ENCODE measurements at places on chromosomes 11 and 22.
A peak's percentile ranks its signal among the peaks of the same experiment; 100 is the strongest.

DNA sequence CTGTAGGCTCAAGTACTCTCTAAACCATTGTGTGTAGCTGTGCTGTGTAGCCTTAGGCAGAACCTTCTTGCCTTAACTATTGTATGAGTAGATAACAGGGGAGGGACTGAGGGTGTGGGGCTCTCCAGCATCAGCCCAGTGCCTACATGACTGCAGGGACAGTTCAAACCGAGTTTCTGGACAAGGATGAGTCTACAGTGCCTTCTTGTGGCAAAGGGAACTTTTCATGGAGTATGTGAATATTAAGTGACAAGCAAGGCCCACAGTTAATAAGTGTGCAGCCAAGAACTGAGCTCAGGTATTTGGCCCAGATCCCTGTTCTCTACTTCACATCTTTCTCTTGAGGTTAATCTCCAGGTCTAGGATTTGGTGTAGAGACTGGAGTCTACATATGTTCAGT, 424.4 kb upstream of the LARGE1 start:
- DNase-seq, result no peak
- no peaks in the 10 kb centered on the region for H3K36me3 ChIP-seq
- H3K4me3 ChIP-seq, result no peak overlapping the region
- no peak overlapping the region for H3K27ac ChIP-seq
- peaks cover 17% of the 10 kb centered on the region for H3K27me3 ChIP-seq

DNA sequence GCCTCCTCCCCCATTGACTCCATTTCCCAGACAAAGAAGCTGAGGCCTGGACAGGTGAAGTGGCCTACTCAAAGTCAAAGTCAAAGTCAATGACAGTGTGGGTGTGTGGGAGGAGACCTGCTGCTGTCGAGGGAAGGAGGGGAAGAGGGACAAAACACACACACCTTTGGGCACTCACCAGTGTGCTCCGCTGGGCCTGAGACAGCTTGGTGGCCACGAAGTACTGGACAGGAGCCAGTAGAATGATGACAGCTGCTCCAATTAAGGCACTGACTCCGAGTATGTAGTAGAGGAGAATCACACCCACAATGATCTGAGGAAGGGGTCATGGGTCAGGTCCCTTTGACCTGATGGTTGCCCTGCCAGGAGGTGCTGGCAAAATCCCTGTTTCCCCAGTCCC, 33.6 kb downstream of the ABCC8 start:
- peaks cover 10% of the 10 kb centered on the region for H3K27me3 ChIP-seq
- DNase-seq, result no peak
- H3K4me1 ChIP-seq, result peaks cover 10% of the 10 kb centered on the region
- no peak overlapping the region for H3K4me3 ChIP-seq

- H3K36me3 ChIP-seq, result no peaks in the 10 kb centered on the region
- H3K4me3 ChIP-seq, result no peak overlapping the region
- H3K27me3 ChIP-seq, result no peaks in the 10 kb centered on the region
- no peaks in the 10 kb centered on the region for H3K4me1 ChIP-seq
- H3K27ac ChIP-seq, result no peak overlapping the region
- no peak for DNase-seq
Observed at GRCh38 chr22:29732883-29733282, 13.1 kb downstream of the CABP7 start.

DNA sequence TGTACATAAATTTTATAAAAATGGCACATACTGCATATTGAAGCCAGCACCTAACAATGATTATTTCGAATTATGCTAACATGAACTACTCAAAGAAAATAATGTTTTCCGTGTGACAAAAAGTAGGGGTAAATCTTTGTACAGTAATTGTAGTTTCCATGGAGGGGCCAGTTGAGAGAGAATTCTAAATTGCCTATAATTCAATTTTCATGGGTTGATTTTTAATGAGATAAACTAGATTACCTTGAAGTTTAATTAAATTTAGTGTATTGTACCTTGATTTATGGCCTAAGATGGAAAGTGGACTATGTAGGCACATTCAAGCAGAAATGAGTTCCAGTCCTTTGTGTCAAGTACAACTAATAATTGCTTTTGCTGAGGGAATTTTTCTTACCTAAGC, 5.0 kb downstream of the APLP2 start:
- H3K36me3 ChIP-seq, result no peaks in the 10 kb centered on the region
- H3K27ac ChIP-seq, result no peak overlapping the region
- H3K4me3 ChIP-seq, result no peak overlapping the region

- peaks cover 44% of the 10 kb centered on the region for H3K36me3 ChIP-seq
- no peak overlapping the region for H3K4me3 ChIP-seq
- DNase-seq, result no peak
- H3K4me1 ChIP-seq, result peaks cover 20% of the 10 kb centered on the region
Observed at GRCh38 chr22:41598891-41599635, 9.4 kb upstream of the PMM1 start.

DNA sequence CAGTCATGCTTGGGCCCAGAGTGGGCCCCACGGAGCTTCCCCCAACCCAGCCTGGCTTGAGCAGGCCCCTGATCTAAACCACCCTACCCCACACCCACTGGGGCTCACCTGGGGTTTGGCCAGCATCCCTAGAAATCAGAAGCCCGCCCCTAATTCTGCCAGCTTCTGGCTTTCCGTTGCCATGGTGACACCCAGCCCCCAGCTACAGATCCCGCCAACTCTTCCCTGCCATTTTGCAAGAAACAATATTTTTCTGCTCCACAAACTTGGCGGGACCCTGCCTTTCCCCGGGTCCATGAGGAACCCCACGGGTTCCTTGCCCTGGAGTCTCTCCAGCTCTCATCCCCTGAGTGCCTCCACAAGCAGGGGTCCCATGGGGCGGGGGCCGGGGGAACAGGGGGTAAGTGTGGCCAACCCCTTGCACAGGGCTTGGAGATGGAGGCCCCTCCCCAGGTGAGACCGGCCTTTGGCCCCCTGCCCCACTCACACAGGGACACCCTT, 90.0 kb downstream of the CDKN1C start:
- DNase-seq, result no peak
- H3K4me3 ChIP-seq, result no peak overlapping the region
- H3K4me1 ChIP-seq, result peaks cover 2% of the 10 kb centered on the region
- H3K36me3 ChIP-seq, result no peaks in the 10 kb centered on the region
- no peaks in the 10 kb centered on the region for H3K27me3 ChIP-seq

- H3K27me3 ChIP-seq, result no peaks in the 10 kb centered on the region
- no peak overlapping the region for H3K4me3 ChIP-seq
- H3K36me3 ChIP-seq, result peaks cover 70% of the 10 kb centered on the region
- H3K4me1 ChIP-seq, result peaks cover 74% of the 10 kb centered on the region
Observed at GRCh38 chr11:68527585-68527984, 67.0 kb downstream of the PPP6R3 start.

DNA sequence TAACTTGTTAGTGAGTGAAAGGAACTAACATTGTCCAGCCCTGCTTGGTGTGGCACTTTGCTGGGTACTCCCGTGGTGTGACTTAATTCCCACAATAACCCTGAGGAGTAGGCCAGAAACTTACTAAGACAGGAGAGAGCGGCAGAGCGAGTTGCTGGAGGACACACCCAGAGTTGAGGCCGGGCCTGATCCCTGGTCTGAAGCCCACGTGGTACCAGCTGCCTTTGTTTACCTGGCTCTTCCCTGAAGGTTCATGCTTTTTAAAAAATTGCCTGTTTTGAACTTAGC, 594 bp downstream of the MPST start:
- DNase-seq, result no peak
- H3K36me3 ChIP-seq, result no peaks in the 10 kb centered on the region
- H3K27ac ChIP-seq, result peak overlapping the region; percentile 38
- peaks cover 4% of the 10 kb centered on the region for H3K4me1 ChIP-seq

GRCh38 chr11:131079036-131079435, 162.8 kb upstream of the SNX19 start:
- H3K4me1 ChIP-seq, result no peaks in the 10 kb centered on the region
- no peak overlapping the region for H3K27ac ChIP-seq
- no peak for DNase-seq
- H3K36me3 ChIP-seq, result no peaks in the 10 kb centered on the region
- no peak overlapping the region for H3K4me3 ChIP-seq

All from activated naive CD8-positive, alpha-beta T cell treated with anti-CD3 and anti-CD28 coated beads for 36 hours (primary cell).